GM20000 (cell line): ENCODE measurements at places on chromosomes 5 and 9.

- DNase-seq = no peak
Measured at GRCh38 chr5:149740341-149740740, 10.2 kb downstream of the PPARGC1B start.

- no peak for DNase-seq
Measured at GRCh38 chr5:105931881-105932421, 1738.8 kb downstream of the EFNA5 start.

GRCh38 chr9:19732441-19732951 is 56.3 kb downstream of the SLC24A2 start:
- DNase-seq = no peak

DNA sequence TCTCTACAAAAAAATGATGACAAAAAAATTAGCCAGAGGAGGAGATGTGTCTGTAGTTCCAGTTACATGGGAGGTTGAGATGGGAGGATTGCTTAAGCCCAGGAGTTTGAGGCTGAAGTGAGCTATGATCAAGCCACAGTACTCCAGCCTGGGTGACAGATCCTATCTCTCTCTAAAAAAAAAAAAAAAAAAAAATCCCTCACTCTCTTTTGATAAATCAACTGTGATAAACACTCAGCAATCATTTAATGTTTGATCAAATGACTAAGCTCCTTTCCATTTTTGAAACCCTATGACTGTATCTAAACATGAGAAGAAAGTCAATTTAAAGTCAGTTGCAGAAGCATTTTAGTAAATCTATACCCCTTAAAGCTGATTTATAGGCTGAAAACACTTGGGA is 112.1 kb upstream of the IL6ST start:
- DNase-seq = no peak

GRCh38 chr9:132288966-132289365 is 65.8 kb downstream of the SETX start:
- DNase-seq = no peak

DNA sequence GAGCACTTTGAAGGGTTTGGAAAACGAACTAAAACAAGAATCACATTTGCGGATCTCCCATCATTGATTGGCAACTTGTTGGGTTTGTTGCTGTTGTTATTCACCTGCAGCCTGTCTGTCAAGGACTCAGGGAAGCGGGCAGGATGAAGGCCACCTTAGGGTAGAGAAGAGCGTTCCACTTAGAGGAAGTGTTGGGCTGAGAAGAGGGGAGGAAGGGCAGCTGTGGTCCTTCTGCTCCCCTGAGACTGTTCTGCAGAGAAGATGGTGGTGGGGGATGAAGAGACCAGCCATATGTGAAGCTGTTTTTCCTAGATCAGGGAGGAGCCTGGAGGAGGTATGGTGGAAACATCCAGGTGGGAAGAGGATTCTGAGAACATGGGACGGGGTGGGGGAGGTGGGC is 70.6 kb upstream of the CPEB4 start:
- no peak for DNase-seq

- DNase-seq = no peak
Measured at GRCh38 chr9:128554155-128554862, 1.9 kb downstream of the SPTAN1 start.

DNA sequence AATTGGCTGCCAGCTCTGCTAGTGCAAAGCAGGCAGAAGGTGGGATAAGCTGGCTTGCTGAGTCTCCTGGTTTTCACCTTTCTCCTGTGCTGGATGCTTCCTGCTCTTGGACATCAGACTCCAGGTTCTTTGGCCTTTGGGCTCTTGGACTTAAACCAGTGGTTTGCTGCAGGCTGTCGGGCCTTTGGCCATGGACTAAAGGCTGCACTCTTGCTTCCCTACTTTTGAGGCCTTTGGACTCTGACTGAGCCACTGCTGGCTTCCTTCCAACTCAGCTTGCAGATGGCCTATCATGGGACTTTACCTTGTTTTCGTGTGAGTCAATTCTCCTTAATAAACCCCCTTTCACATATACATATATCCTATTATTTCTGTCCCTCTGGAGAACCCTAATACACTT is 1293.9 kb upstream of the CDH6 start:
- no peak for DNase-seq

- DNase-seq = peak; percentile 58
Measured at GRCh38 chr9:124800306-124801259, 23.6 kb downstream of the OLFML2A start.

GRCh38 chr5:39452846-39453245 is 28.1 kb upstream of the DAB2 start:
- DNase-seq = no peak

- DNase-seq = no peak
Measured at GRCh38 chr9:133275105-133276000, at the start of gene ABO. Gene ABO (minus strand): TSS chr9:133275201.

DNA sequence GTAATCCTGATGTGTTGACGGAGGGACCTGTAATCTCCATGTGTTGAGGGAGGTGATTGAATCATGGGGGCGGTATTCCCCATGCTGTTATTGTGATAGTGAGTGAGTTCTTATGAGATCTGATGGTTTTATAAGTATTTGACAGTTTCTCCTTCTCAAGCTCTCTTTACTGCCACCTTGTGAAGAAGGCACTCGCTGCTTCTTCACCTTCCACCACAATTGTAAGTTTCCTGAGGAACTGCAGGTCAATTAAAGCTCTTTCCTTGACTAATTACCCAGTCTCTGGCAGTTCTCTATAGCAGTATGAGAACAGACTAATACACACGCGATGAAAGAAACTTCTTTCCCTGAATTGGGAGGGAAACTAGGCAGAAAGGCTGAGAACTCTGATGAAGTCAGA is 141.1 kb upstream of the RAD23B start:
- no peak for DNase-seq

DNA sequence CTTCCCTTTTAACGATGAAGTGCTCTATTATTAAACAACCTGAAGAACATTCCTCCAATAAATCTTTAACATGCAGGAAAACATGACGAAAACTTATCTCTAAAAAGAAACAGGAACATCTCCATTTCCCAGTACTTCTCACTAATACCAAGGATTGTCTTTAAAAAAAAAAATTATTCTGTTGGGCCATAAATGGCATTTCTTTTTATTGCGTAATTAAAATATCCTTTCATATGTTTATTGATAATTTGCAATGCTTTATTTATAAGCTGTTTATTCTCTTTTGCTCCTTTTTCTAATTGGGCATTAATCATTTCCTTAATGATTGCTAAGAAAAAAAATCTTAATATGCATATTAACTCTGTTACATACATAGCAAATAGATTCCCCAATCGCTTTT is 18.9 kb downstream of the LIFR start:
- DNase-seq = no peak

DNA sequence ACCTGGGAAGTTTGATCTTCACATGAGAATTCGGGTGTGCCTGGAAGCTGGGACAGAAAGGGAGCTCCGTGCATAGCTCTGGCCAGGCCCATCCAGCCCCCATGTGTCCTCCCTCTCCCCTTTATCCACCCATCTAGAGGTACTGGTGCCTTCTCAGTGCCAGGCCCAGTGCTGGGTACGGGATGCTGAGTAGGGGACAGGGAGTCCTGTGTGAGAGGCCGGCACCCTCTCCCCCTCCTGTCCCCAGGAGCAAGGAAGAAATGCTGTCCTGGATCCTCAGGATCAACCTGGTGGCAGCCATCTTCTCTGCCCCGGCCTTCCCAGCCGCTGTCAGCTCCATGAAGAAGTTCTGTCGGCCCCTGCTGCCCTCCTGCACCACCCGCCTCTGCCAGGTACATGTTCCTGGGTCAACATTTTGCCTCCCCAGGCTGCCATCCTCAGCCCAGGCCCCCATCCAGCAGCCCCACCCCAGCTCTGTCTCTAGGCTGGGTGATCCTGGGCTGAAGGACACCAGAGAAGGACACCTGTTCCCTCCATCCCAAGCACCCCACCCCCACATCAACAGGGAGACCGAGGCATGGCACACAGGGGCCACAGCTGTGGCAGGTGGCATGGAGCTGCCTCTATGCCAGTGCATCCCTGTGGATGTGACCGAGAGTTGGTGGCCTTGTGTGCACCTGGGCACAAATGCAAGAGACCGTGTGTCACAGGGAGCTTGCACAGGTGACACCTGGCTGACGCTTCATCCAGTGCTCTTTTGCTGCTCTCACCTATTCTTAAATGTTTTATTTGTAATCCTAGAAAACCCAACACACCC is 43.0 kb downstream of the PSD2 start:
- DNase-seq = no peak

GRCh38 chr5:135553688-135554462 is 18.1 kb upstream of the NEUROG1 start:
- no peak for DNase-seq

DNA sequence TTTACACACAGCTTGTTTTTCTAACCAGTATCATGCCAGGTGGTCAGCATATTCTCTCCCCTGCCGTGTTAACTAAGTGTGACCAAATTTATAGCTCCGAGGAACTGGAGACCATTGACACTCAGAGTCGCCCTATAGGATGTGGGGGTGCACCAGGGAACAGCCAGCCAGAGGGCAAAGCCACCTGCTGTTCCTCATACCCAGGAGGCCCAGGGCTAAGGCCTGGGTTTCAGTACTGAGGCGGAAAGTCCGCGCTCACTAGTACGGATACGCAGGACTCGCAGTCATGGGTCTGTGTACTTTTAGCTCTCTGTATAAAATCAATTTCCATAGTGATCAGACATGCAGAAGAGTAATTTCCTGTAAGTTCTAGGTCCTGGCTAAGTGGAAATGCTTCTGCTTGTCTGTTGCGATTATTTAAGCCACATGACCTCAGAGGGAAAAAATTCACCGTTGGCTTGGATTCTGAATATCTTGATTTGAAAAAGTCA is 247.0 kb downstream of the AOPEP start:
- DNase-seq = no peak

DNA sequence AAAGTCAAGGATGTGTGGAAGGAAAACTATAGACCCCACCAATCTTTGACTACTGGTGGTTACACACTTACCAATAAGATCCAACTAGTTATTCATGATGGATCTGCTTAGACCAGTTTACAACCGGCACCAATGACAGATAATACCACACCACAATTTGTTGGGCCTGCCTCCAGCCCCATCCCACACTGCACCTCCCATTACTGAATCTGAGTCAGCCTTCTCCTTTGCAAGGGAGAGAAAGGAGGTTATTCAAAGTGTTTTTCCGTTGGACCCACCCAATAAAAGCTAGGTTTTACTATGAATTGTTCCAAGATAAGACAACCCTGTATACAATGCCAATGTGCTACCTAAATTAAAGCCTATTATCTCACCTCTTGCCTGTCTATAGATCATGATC is 453.5 kb downstream of the MTRR start:
- DNase-seq = no peak

DNA sequence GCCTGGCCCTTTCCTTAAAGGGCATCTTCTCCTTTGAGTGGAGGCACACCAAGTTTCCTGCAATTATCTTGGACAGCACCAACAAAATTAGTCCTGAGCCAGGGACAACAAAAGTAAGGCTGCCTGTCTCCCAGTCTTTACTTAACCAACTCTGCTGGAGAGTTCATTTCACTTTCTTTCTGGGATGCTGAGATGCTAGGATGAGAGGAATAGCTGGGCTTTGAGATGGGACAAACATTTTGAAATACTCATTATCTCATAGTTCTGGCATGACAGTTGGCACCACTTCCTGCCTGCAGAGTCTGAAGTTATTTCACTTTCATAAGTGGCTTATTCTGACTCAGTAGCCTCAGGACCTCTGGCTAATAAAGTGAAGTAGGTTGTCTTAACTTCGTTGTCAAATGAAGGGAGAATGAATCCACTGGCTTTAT is 157.0 kb downstream of the C9orf152 start:
- DNase-seq = peak; percentile 51

GRCh38 chr5:61588216-61588615 is 256.2 kb downstream of the ZSWIM6 start:
- DNase-seq = no peak
